ENCODE measurements at places on chromosomes 1 and 21.

GRCh38 chr1:197066719-197067456 is at the start of gene F13B:
Gene F13B (minus strand): TSS chr1:197067260. CDS start chr1:197067223, 37 bp downstream.
- no peaks in the 10 kb centered on the region for H3K27me3 ChIP-seq
- H3K4me3 ChIP-seq: no peak within 1 kb of the TSS
- DNase-seq: no peak
- H3K4me1 ChIP-seq: no peaks in the 10 kb centered on the region
- no peaks in the 10 kb centered on the region for H3K36me3 ChIP-seq
- no peak within 1 kb of the TSS for H3K27ac ChIP-seq

DNA sequence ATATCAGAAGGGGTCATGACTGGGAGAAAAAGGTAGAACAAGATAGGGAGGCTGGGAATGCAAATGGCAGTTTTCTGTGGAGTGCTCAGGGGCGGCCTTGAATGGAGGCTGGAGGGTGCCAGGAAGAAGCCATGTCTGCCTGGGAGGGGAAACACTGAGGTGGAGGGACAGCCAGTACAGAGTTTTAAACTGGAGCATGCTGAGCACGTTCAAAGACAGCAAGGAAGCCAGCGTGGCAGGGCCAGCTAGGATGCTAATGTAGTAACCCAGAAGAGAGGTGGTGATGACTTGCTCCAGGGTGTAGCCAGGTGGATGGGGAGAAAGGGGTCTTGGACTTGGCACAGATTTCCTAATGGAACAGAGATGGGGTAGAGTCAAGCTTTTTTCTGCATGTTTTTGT is 445.8 kb upstream of the VAMP3 start:
- H3K4me1 ChIP-seq: no peaks in the 10 kb centered on the region
- H3K27ac ChIP-seq: no peak overlapping the region
- H3K36me3 ChIP-seq: no peaks in the 10 kb centered on the region

DNA sequence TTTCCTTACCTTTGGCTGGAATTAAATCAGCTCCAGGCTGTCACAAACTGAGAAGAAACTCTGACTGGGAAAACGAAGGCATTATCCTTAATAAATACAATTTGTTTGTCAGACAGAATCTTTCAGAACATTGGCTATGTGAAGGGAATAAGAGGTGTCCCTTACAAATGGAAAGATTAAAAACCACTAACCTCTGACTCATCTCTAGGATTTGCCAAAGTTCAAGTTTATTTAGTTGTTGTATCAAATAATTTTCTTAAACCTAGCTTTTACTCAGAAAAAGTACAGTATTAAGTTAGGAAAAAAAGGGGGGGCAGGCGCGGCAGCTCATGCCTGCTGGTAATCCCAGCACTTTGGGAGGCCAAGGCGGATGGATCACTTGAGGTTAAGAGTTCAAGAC is 15.7 kb downstream of the SERTAD4 start:
- H3K4me1 ChIP-seq: peaks cover 24% of the 10 kb centered on the region
- H3K4me3 ChIP-seq: no peak overlapping the region
- H3K27ac ChIP-seq: no peak overlapping the region
- no peaks in the 10 kb centered on the region for H3K36me3 ChIP-seq
- DNase-seq: no peak

DNA sequence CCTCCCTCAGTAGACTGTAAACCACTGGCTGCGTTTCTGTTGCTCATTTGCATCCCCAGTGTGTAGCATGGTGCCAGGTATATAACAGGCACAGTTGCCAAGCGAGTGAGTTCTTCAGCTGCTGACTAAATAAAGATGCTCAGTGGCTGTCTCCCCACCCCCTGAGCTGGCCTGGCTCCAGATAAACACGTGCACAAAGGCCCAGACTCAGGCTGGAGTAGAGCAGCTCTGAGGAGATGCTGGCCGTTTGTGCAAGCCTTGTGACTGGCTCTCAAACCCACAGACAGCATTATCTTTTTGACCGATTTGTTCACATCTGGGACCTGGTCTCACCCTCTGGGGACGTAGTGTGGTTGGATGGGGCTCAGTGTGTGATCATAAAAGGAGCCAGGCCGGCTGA is 7.1 kb downstream of the CHRNB2 start:
- H3K4me1 ChIP-seq: no peaks in the 10 kb centered on the region
- H3K27me3 ChIP-seq: peaks cover 27% of the 10 kb centered on the region
- no peak overlapping the region for H3K27ac ChIP-seq
- H3K4me3 ChIP-seq: no peak overlapping the region

GRCh38 chr1:66316464-66317247 is 217.3 kb upstream of the SGIP1 start:
- H3K36me3 ChIP-seq: no peaks in the 10 kb centered on the region
- H3K27ac ChIP-seq: no peak overlapping the region
- DNase-seq: no peak
- no peaks in the 10 kb centered on the region for H3K27me3 ChIP-seq

GRCh38 chr1:198253259-198253658 is 96.5 kb downstream of the NEK7 start:
- no peaks in the 10 kb centered on the region for H3K36me3 ChIP-seq
- DNase-seq: no peak
- H3K27ac ChIP-seq: no peak overlapping the region
- H3K4me3 ChIP-seq: no peak overlapping the region

DNA sequence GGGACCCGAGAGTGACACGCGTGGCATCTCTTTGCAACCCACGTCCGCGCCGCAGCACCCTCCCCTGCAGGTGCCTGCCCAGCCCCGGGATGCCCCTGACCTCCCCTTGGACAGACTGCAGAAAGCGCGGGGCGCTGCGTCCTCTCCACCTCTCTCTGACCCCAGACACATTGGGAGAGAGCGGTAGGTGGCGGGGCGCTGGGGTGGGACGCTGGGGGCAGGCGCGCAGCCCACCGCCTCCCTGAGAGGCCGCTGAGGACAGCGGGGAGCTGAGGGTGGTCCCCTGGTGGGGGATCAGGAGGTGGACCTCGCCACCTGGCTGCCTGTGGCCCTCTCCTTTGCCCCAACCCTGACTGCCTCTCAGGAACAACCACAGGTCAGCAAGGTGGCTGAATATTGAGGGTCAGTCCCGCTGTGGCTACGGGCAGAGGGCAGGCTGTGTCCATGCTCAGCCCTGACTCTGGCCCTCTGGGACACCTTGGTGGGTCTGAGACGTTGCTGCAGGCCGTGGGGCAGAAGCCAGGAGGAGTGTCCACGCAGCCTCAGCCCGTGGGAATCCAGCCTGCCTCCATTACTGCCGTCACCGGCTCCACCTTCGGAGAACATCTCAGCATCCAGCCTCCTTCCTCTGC is 761 bp upstream of the UBE2J2 start:
- peaks cover 50% of the 10 kb centered on the region for H3K4me1 ChIP-seq
- H3K36me3 ChIP-seq: peaks cover 18% of the 10 kb centered on the region
- no peaks in the 10 kb centered on the region for H3K27me3 ChIP-seq
- DNase-seq: no peak
- peak overlapping the region; percentile 87 for H3K4me3 ChIP-seq

- H3K27ac ChIP-seq: no peak overlapping the region
- no peaks in the 10 kb centered on the region for H3K27me3 ChIP-seq
- no peaks in the 10 kb centered on the region for H3K4me1 ChIP-seq
- DNase-seq: no peak
- peaks cover 89% of the 10 kb centered on the region for H3K36me3 ChIP-seq
Measured at GRCh38 chr1:225990705-225991464, 8.3 kb downstream of the SDE2 start.

GRCh38 chr1:31571340-31572295 is 4.7 kb upstream of the TINAGL1 start:
- no peak overlapping the region for H3K27ac ChIP-seq
- no peak for DNase-seq
- H3K27me3 ChIP-seq: peaks cover 3% of the 10 kb centered on the region
- H3K36me3 ChIP-seq: no peaks in the 10 kb centered on the region
- H3K4me3 ChIP-seq: no peak overlapping the region
- peaks cover 50% of the 10 kb centered on the region for H3K4me1 ChIP-seq

GRCh38 chr1:53732409-53732808 is 6.6 kb downstream of the GLIS1 start:
- H3K27me3 ChIP-seq: peaks cover 37% of the 10 kb centered on the region
- peaks cover 30% of the 10 kb centered on the region for H3K4me1 ChIP-seq
- no peak overlapping the region for H3K4me3 ChIP-seq
- DNase-seq: no peak

DNA sequence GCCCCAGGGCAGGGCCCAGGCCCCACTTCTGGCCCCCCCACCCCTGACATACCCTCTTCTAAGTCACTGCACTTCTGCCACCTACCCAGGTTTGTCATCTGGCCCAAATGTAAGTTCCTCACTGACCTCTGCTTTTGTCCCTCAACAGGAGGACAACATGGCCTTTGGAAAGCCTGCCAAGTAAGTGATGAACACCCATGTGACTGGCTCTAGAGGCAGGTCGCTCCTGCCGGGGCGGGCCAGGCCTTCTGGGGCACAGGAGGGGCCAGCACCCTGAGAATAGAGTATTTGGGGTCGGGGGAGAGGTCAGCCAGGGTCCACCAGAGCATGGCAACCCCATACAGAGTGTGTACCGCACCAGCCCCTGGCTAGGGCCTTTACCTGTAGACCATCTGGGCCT is 9.9 kb upstream of the SYTL1 start:
- H3K4me1 ChIP-seq: peaks cover 8% of the 10 kb centered on the region
- no peak overlapping the region for H3K27ac ChIP-seq
- no peak for DNase-seq
- H3K27me3 ChIP-seq: no peaks in the 10 kb centered on the region

DNA sequence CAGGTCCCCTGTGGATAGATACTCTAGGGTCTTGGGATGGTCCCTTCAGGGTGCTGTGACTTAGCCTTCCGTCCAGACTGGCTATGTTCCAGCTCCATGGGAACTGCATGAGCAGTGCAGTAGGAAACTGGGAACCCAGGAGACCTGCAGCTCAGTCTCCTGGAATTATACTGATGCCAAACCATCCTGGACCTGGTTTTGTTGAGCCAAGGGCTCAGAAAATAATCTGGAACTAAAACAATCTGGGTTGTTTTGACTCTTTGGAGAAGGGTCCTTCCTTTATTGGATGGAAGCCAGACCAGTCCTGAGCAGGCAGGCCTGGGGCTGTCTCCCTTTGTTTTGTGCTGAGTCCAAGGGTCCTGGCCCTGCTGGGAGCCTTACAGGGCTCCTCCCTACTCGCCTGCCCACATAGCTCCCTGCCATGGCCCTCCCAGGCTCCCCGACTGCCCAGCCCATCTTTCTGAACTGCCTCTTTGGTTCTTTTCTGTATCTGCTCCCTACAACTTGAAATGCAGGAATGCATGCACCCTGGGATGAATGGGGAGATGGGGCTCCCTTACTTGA is 1.2 kb downstream of the IPO13 start:
- H3K4me1 ChIP-seq: peaks cover 30% of the 10 kb centered on the region
- H3K4me3 ChIP-seq: no peak overlapping the region
- no peaks in the 10 kb centered on the region for H3K27me3 ChIP-seq
- H3K27ac ChIP-seq: no peak overlapping the region

GRCh38 chr1:176656257-176656995 is 193.5 kb downstream of the PAPPA2 start:
- peak overlapping the region; percentile 2 for H3K4me3 ChIP-seq
- H3K4me1 ChIP-seq: no peaks in the 10 kb centered on the region
- H3K27ac ChIP-seq: no peak overlapping the region
- H3K27me3 ChIP-seq: no peaks in the 10 kb centered on the region
- peak; percentile 71 for DNase-seq

- H3K36me3 ChIP-seq: no peaks in the 10 kb centered on the region
- H3K27me3 ChIP-seq: no peaks in the 10 kb centered on the region
- H3K27ac ChIP-seq: no peak overlapping the region
- H3K4me3 ChIP-seq: no peak overlapping the region
- no peaks in the 10 kb centered on the region for H3K4me1 ChIP-seq
Measured at GRCh38 chr1:65691972-65692371, 100.7 kb upstream of the PDE4B start.

DNA sequence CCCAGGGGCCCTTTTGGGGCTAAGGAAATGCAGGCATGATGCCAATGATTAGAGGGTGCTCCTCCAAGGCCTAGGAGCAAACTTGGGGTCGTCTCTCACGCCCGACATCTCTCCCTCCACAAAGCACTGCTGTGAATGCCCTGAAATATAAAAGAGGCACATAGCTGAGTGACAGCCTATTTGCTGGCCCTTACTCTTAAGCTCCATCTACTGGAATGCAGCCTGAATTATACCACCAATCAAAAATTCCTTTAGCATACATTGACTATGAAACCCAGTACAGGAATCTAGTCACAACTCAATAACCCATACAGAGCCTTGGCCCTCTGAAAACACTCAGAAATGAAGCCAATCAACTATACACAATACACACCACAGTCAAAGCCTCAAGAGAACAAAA is 105.5 kb downstream of the LRIG2 start:
- H3K27ac ChIP-seq: no peak overlapping the region
- DNase-seq: peak; percentile 1
- no peak overlapping the region for H3K4me3 ChIP-seq
- peaks cover 2% of the 10 kb centered on the region for H3K27me3 ChIP-seq

- H3K36me3 ChIP-seq: no peaks in the 10 kb centered on the region
- no peak for DNase-seq
- H3K27me3 ChIP-seq: peaks cover 8% of the 10 kb centered on the region
- no peak overlapping the region for H3K4me3 ChIP-seq
- H3K4me1 ChIP-seq: peaks cover 4% of the 10 kb centered on the region
Measured at GRCh38 chr1:162380061-162380846, 1.3 kb upstream of the C1orf226 start.

GRCh38 chr1:236051242-236051791 is 13.6 kb downstream of the NID1 start:
- H3K27ac ChIP-seq: no peak overlapping the region
- H3K4me1 ChIP-seq: peaks cover 3% of the 10 kb centered on the region
- peak; percentile 56 for DNase-seq
- H3K27me3 ChIP-seq: no peaks in the 10 kb centered on the region

GRCh38 chr1:47924270-47925048 is 72.7 kb downstream of the TRABD2B start:
- no peak overlapping the region for H3K4me3 ChIP-seq
- no peaks in the 10 kb centered on the region for H3K36me3 ChIP-seq
- H3K27me3 ChIP-seq: peaks cover 3% of the 10 kb centered on the region
- no peak overlapping the region for H3K27ac ChIP-seq

DNA sequence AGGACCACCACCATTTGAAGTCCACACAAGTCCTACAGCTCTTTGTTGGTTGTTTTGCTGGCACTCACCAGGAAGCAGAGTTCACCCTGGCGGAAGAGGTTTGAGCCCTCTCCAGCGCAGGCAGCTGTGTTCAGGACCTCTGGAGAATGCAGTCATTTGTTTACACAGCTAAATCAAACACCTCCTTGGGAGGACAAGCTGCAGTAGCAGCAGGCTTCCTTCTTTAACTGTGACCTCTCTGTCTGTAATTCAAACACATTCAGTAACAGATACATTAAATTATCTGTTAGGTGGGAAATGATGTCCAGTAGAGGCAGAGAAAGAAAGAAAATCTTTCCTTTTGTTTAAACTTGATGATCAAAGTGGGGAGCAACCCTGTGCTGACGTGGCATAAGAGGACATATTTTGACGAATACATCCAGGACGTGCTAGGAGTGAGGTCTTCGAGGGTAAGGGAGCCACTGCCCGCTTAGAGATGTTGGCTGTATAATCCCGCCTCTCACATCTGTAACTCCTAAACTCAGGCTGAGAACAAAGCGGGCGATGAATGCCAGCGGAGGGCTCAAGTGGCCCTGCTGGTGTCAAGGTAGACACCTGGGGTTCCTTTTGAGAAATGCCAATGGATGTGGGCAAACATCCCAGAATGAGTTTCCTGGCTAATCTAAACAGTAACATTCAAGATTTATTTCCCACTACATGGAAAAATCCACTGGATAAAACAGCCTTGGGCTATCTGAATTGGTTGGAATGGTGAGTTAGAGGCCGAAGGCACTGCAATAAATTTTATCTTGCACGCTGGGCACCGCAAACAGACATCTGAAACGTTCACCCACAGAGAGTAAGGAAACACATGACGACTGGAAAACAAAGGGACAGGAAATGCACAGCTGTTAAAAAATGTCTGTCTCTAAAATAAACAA is 51.7 kb downstream of the ABCA4 start:
- H3K27me3 ChIP-seq: no peaks in the 10 kb centered on the region
- no peak overlapping the region for H3K4me3 ChIP-seq
- no peaks in the 10 kb centered on the region for H3K36me3 ChIP-seq
- H3K4me1 ChIP-seq: peaks cover 16% of the 10 kb centered on the region
- DNase-seq: peak; percentile 82
